AG08396 (cell line): ENCODE measurements at places on chromosomes 5 and 9.
A peak's percentile ranks its signal among the peaks of the same experiment; 100 is the strongest.

DNA sequence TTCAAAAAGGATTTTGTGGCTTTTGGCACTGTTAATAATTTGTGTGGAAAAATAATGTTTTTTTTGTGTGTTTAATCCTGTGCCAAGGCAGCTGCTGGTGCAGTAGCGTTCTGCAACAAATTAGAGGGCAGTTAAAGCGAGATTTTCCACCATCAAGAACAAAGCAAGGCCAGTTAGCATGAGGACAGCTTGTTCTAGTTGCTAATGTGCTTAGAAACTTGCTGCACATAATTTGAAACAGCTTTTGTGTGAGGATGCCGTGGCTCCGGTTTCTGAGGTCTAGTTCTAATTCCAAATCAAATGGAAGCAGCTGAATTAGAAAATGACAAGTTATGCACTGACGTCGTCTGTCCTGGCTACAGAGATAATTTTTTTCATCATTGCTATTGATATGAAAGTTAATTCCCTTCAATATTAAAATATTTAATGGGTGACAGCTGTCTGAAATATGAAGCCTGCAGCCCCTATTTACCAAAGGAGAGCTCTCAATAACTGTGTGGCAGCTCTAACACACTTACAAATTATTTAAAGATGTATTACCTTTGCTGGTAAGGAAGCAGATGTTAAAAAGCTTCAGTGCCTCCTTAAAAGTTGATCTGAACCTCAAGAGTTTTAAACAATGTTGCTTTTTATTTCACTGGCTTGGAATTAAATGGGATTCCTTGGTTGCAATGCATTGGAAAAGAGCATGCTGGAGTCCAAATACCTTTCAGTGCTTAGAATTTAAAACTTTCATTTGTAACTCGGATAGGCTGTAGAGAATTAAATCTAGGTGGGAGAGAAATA lies 128.6 kb downstream of the SPATA31D1 start:
- DNase-seq, result no peak

DNA sequence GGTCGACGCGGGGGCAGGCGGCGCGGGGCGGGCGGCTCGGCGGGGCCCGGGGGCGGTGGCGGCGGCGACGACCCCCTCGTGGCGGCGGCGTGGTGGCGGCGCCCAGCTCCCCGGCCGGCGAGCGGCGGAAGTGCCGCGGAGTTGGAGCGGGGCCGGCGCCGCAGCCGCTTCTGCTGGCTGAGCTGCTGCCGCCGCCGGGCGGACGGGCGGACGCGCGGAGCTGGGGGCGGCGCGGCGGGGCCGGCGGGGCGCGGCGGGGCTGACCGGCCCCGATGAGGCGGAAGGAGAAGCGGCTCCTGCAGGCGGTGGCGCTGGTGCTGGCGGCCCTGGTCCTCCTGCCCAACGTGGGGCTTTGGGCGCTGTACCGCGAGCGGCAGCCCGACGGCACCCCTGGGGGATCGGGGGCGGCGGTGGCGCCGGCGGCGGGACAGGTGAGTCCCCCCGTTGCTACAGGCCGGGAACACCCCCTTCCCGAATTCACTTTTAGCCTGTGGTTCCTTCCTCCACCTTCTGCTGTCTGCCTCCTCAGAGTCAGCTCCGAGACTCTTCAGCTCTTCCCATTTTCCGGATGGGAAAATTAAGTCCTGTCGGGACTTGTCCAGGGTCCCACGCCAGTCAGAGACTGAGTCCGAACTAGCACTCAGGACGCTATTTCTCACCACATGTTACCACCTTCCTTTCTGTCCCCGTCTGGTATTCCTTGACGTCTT lies at the start of gene GALNT10:
Gene GALNT10 (plus strand): TSS at position 139 of the 710 bp plus-strand sequence. CDS start 134 bp downstream, at position 273.
- peak; percentile 91 for DNase-seq

- DNase-seq, result peak; percentile 94
Observed at GRCh38 chr9:129776938-129777768, 24.3 kb upstream of the PTGES start.

DNA sequence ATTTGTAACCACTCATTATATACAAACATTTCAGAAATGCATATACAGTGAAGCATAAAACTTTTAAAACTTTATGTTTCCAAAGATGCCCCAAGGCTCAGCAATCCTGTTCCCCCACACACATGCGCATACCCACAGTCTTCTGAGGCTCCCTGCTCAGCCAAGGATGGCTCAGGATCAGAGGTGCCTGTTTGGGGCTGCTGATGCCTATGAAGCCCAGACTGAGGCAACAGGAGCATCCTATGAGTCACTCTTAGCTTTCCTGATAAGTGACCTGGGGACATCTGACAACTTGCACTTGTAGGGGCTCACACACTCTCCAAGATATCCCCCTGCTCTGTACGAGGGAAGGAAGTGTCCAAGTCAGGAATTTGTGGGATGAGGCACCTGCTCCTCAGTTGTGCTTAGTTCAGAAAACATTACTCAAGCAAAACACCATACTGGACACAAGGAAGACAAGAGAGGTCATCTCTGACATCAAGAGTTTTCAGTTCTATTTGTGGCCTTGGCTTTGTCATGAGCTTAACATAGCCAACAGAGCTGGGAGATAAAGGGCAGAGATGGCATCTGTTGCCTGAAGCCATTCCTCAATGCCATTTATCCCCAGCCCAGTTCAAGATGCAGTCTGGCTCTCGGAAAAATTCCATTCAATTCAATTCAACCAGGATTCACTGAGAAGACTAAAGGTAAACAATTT lies 62.3 kb downstream of the NIPSNAP3B start:
- DNase-seq, result no peak
